ENCODE measurements at places on chromosomes 5 and 9.

DNA sequence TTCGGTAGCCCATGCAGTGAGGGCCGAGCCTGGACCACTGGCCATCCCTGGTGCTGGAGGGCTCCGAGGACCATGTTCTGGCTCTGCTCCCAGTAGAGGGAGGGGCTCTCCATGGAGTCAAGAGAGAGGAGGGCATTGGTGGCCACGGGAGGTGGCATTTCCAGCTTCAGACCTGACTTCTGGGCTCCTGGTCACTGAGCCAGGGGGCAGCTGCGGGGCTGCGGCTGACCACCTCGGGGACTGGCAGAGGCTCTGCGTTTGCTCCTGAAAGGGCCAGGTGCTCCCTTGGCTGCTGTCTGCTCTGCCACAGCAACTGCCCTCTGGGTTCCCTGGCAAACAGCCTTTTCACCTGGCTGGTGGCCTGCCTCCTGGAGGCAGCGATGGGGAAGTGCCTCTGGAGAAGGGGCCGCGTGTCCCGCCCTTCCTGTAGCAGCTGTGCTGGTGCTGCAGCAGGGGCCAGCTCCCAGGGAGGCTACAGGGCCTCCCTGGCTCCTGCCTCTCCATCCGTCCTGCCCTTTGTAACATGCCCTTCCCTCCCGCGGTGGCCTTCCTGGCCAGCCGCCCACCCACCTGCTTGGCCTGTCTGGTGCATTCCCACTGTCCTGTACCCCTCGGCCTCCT, 144.6 kb downstream of the CACNA1B start:
- DNase-seq = no peak

- DNase-seq = no peak
Measured at GRCh38 chr5:159928122-159928909, 12.0 kb downstream of the ADRA1B start.

DNA sequence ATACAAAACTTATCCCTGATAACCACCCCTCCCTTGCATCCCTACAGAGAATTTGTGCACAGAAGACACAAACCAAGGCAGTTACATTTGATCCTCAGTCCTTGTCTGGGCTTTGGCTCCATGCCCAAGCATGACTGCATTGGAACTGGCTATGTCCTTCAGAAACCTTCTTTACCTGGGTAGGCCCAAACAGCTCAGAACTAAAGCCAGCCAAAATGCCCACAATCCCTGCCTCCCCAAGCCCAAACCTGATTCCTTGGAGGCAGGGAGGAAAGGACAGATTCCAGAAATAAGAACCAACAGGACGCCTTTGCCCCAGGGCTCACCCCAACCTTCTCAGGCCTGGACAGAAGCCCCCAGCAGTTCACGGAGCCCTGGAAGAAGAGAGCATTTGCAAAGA, 8.2 kb downstream of the IL17B start:
- no peak for DNase-seq

GRCh38 chr5:170880084-170880483, 18.3 kb downstream of the RANBP17 start:
- DNase-seq = no peak

GRCh38 chr5:173689737-173690360, 73.4 kb upstream of the BOD1 start:
- DNase-seq = no peak

DNA sequence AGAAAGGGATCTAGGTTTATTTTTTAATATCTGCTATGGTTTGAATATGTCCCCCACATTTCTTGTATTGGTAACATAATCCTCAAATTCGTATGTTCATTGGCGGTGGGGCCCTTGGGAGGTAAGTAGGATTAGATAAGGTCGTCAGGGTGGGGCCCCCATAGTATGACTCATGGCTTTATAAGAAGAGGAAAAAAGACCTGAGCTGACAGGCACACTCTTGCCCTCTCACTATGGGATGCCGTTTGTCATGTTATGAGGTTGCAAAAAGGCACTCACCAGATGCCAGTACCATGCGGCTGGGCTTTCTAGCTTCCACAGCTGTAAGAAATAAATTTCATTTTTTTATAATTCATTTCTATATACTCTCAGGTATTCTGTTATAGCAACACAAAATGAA, 67.3 kb upstream of the SGCD start:
- no peak for DNase-seq

- DNase-seq = no peak
Measured at GRCh38 chr5:124740071-124740470, 6.4 kb downstream of the ZNF608 start.

- DNase-seq = no peak
Measured at GRCh38 chr9:97529363-97530076, 28.1 kb downstream of the TMOD1 start.

- no peak for DNase-seq
Measured at GRCh38 chr5:139110526-139111168, 87.5 kb downstream of the SIL1 start.

DNA sequence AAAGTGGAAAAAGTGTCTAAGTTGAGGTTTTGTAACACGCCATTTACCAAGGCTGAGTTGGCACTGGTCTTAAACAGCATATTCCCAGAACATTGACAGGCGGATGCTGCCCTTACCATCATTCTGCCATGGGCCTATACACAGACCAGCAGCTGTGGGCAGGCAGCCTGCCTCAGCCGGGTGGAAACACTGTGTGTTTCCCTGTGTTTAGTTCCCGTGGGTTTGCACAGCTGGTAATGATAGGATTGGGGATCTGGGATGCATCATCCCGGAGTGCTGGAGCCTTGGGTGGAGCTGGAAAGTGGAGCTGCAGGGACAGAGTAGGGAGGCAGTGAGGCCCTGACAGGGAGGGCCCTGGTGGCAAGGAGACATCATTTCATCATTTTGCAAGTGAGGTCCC, 5.5 kb upstream of the FGD3 start:
- DNase-seq = no peak

- no peak for DNase-seq
Measured at GRCh38 chr5:42552597-42552996, 129.4 kb downstream of the GHR start.

- DNase-seq = no peak
Measured at GRCh38 chr5:97788369-97788768, 605.3 kb upstream of the RIOK2 start.

- no peak for DNase-seq
Measured at GRCh38 chr5:135076051-135076491, 42.0 kb upstream of the PITX1 start.

DNA sequence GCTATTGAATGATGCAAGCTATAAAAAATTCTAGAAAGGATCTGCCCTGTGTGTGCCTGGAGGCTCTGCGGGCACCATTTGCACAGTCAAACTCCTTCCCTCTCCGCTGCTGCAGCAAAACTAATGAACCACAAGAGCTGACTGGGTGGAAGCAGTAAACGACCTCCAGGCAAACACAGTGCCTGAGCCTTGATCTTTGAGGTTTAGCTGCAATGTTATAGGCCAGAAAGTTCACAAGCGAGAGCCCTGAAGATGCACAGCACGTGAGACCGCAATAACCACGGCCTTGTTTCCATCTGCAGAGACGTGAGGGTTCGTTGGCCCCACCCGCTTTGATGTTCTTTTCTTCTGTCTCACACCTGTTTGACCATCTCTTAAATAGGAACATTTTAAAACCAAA, 69.2 kb upstream of the S1PR3 start:
- no peak for DNase-seq

GRCh38 chr9:19769213-19769612, 19.6 kb downstream of the SLC24A2 start:
- DNase-seq = no peak

GRCh38 chr5:171521219-171521633, 101.8 kb downstream of the FGF18 start:
- no peak for DNase-seq

DNA sequence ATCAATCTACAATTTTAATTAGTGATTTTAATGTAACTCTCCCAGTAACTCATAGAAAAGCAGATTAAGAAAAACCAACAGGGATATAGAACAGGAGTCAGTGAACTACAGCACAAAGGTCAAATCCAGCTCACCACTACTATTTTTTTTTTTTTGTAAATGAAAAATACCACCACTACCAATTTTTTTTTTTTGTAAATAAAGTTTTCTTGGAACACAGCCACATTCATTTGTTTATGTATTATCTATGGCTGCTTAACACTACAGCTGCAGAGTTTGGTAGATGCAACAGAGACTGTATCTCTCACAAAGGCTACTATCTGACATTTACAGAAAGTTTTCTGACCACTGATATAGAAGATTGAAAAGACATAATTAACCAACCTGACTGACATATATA, 11.7 kb downstream of the ZNF510 start:
- DNase-seq = no peak

DNA sequence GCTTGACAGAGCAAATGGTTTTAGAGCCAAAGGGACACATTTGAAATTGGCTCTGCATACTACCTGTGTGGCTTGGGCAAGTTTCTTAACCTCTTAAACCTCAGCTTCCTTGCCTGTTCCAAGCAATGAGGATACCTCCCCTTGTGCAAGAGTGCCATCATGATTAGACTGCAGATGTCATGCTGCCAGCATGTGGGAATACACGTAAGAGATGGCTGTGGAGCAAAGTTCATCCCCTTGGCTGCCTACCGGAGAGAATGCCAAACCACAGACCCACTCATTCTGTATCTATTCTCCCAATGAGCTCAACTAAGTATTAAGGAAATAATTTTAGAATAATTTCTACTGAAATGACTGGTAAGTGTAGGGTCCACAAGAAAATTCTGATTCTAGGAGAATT, 101.3 kb downstream of the WDR41 start:
- DNase-seq = no peak

DNA sequence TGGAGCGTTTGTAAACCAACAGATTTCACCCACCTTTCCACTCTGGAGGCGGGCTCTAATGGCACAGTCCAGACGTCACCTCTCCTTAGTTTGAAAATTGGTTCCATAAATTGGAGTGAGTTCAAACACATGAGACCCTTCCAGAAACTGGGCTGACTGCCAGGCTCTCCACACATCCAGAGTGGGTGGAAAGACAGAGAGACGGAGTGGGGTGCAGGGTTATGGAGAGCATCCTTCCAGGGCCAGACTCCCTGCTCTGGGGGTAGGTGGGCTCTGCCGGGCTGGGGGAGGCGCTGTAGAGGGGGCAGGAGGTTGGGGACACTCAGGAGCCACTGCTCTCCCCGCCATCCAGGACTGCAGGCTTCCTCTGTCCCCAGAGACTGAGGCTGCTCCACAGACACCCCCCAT, 104.7 kb upstream of the PHYKPL start:
- no peak for DNase-seq

- peak; percentile 18 for DNase-seq
Measured at GRCh38 chr5:138138949-138139780, at the start of gene NME5. Gene NME5, minus strand, starts transcription at chr5:138139428. Its CDS starts 648 bp downstream, at chr5:138138780.

DNA sequence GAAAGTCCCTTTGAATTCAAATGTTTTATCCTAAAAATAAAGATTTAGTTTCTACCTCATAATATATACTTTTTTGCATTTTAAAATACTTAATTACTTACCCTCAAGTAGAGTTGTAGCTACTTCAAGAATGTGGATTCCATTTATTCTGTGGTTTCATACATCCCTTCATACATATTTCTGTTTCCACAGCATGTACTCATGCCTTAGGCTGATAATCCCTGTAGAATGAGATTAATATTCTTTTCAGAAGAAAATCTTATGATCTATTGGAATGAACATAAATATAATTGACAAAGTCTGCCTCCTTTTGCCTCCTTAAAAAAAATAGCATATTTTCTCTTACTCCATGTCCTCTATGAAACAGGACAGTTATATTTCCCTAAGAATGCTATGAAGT, 465.7 kb downstream of the DTWD2 start:
- DNase-seq = no peak

- no peak for DNase-seq
Measured at GRCh38 chr5:76069061-76069735, 14.0 kb upstream of the SV2C start.

DNA sequence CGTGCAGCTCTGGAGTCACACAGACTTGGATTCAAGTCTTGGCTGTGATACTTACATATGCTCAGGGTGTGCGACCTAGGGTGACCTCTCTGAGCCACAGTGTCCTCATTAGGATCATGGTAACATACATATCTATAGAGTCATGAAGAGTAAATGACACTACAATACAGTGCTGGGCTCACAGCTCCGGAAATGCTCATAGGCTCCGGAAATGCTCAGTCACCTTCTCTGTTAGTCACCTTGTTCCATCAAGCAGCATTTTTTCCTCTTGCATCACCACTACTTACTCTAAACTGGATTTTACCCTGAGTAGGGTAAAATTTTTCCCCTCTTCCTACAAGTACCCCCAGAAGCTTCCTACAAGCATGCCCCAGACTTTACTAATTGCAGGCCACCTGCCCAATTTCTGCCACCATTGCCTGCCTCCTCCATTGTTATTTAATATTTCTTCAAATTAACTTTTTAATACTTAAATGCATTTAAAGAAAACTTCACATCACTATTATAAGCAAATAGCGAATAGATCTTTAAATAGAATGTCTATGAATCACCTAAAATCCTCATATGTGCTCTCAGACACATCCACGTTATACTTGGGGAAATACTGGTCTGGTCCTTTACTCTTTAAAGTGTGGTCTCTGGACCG, 147.6 kb upstream of the SPRY4 start:
- no peak for DNase-seq

- no peak for DNase-seq
Measured at GRCh38 chr9:92977279-92977678, 30.0 kb downstream of the FGD3 start.

- no peak for DNase-seq
Measured at GRCh38 chr5:127967983-127968592, 115.5 kb upstream of the SLC12A2 start.

DNA sequence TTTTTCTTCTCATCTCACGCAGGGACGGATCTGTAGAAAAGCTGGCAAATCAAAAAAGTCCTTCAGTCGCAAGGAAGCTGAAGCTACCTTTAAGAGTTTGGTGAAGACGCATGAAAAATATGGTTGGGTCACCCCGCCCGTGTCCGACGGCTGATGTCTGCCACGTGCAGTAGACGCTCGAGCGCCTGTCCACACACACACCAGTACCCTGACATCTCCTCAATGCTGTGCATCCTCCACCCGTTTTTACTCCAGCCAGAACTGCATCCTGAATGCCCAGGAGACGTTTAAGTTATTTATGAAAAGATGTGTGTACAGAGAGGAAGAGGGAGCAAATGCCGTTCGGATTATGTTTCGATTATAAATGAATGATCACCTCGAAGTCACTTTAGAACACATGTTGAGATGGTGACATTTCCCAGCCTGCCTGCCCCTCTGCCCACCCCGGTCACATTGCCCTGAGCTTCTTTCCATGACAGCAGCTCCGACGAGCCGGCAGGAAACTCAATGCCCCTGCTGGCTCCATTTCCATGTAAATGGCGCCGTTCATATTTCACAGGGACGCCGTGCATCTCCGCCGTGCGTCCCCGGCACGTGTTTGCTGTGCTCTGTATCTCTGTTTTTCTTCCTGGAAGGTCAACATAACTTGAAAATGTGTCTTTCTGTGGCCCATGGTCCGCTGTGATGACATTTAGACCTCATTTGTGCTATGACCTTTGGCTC, 42.7 kb downstream of the UBE2QL1 start:
- no peak for DNase-seq

GRCh38 chr9:111994831-111995458, 98.3 kb downstream of the UGCG start:
- no peak for DNase-seq

GRCh38 chr9:126389992-126390391, 63.4 kb downstream of the MVB12B start:
- no peak for DNase-seq
